ENCODE measurements at places on chromosomes 13 and 19.

GRCh38 chr13:105848494-105848893 is 687.0 kb downstream of the EFNB2 start:
- no peak for DNase-seq

DNA sequence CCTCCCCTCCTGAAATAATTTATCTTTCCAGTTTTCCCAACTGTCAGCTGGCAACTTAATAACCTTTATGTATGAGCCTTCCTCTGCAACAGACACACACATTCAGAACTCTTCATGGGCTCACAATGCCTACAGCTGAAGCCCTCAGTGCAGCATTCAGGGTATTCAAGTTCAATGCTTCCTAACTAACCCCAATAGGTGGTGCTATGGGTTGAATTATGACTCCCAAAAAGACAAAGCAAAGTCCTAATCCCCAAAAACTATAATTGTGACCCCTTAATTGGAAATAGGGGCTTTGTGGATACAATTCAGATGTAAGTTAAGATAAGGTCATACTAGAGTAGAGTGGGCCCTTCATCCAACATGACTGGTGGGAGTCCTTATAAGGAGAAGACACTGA is 202.2 kb downstream of the SUCLA2 start:
- no peak for DNase-seq

GRCh38 chr19:33432015-33432414 is 58.5 kb downstream of the CEBPG start:
- DNase-seq = no peak

DNA sequence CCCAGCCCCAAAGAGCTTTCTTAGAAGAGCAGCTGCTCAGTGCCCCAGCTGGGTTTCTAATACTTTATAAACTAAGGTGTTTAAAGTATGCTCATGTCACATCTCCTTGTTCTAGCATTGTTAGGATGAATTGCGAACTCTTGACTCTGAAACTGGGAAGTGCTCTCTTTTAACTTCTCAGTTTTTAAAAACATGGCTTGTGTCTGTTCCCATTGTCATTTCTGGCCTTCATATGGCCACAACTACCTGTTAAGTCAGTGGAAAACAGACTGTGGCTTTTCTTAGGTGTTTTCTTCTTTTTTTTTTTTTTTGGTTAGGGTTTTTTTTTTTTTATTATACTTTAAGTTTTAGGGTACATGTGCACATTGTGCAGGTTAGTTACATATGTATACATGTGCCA is 164.7 kb downstream of the KCNRG start:
- no peak for DNase-seq

DNA sequence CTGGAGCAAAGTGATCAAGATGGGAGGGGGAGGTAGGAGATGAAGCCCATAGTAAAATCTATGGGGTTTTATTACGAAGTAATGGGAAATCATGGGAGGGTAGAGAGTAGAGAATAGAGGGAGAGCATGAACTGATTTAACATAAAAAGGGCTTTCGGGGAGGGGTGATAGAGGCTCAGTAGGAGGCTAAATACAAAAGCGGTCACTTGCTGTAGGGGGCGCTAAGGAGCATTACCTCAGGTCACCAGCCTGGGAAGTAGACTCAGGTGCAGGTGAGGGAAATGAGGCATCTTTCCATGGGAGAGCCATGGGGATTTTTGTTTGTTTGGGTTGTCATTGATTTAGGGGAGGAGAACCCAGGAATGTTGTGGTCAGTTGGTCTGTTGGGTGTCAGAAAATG is 14.1 kb downstream of the KRTDAP start:
- DNase-seq = no peak

- no peak for DNase-seq
Observed at GRCh38 chr19:31502536-31503170, 153.4 kb upstream of the TSHZ3 start.

DNA sequence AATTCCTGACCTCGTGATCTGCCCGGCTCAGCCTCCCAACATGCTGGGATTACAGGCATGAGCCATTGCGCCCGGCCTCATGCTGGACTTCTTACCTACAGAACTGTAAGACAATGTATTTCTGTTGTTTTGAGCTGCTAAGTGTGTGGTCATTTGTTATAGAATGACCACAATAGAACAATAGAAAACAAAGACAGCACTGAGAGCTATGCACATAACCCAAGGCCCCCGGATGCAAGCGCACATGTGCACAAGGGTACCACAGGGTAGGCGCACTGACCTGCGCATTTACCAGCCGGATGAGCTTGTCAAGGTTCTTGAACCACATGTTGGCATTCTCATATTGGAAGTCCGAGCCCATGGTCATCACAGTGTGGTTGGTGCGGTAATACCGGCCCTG is 5.6 kb downstream of the MAN2B1 start:
- no peak for DNase-seq

GRCh38 chr19:12994701-12995595 is at the start of gene NFIX:
Gene NFIX, plus strand, starts transcription at chr19:12995475. Its CDS starts 363 bp downstream, at chr19:12995838.
- peak; percentile 72 for DNase-seq

GRCh38 chr19:6062274-6062673 is 48.0 kb downstream of the RFX2 start:
- no peak for DNase-seq

DNA sequence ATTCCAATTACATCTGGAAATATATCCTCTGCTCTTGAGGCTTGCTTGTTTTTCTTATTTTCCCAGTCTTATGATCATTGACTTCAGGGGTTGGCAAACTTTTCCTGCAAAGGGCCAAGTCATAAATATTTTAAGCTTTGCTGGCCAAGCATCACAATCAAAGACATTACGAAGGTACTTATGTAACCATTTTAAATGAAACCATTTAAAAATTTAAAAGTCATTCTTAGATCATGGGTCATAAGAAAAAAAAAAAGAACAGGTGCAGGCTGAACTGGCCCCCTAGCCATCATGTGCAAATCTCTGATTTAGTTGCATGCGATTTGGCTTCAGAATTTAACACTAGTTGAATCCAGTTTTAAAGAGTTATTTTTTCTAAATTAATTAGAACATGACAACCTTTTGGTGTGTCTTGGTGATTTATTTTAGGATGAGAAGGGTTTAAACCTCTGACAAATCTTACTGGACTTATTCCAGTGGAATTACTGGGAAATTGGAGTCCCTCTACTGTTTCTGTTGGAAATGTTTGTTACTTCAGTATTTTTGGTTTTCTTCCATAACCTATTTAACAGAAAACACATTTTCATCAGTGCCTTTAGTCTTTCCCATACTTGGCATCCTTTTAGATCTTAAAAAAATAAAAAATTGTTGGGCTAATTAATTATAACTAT is 148.1 kb downstream of the NHLRC3 start:
- DNase-seq = no peak

Measured in activated naive CD4-positive, alpha-beta T cell treated with anti-CD3 and anti-CD28 coated beads, Interleukin-2, amount 50 U/mL, for 16 hours (primary cell).